ENCODE measurements at places on chromosomes 6 and 20. TPM values are rescaled to one million over a fixed set of nuclear protein-coding genes. Genes with fewer than 3 reads are reported as not detected.

Gene WRNIP1
- 24.5 TPM for total RNA-seq

DNA sequence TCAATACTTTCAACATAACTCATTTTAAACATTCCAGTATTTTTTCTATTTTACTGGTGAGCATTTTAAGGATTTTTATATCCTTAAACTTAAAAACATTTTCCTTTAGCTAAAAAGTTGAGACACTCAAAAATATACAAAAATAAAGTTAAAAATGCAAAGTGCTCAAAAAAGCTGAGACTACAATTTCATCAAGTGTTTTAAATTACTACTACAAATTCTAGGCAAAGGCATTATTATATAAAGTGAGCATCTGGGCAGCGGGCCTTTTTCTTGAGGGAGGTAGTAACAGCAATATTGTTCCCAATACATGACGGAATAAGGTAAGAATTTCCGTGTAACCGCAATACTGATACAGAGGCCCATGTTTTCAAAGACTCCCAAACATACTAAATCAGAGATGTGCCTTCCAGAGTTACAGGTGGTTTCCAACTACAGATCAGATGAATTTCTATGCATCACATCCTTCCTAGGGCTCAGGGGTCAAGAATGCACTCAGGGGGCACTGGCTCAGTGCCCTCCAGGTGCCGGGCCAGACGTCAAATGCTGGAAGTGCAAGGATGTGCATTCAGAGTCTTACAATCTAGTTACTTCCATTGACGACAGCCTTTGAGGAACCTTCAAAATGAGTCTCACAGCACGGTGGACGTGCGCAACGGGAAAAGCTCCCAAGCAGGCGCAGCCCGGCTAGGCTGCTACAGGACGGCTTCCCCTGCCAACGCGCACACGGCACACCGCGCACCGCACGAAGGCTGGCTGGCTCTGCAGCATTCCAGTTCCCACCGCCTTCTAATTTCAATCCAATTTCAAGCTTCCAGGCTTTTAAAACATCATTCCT lies 1.7 kb downstream of the PHF10 start:
- DNase-seq: no peak

DNA sequence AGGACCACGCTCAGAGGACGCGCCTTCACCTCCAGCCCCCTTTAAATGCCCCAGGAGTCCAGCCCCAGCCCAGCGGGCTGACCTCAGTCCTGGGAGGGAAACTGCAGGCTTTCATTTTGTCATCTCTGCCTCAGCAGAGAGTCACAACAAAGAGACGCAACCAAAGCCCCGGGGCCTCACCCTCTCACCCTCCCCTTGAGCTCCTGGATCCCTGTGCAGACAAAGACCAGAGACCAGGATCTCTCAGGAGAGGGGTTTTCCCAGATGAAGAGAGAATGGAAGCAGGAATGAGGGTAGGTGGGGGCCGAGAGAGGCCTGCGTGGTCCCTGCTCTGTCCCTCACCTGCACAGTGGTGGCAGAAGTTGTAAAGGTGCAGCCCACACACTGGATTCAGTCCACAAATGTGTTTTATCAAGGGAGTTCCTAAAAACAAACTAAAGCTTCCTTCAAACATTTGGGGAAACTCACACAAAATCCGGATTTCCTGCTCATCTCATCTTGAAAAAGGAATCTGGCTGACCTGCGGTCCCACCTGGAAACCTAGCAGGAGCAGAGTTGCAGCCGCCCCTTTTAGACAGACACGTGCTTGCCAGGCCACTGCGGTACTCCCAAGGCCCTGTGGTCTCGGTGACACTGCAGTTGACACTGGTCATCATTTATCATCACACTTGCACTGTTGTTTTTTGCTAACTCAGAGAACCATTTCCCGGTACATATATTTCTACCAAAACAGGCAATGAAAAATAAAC lies 27.1 kb downstream of the PTGIS start:
- DNase-seq: no peak

DNA sequence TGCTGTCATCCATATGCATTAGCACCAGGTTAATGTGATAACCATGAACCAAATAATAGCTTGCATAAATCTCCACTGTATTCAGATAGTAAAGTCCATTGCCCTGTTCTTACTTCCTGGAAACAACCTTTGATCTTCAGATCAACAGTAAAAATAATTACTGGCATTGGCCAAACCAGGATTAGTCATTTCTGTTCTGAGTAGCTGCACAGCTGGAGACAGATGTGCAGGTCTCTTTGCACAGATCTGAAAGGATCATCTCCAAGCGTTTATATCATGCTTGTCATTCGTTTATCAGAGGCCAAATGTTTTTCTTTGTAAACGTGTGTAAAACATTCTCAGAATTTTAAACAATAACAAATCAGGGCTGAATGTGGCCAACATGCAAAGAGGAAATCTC lies 134.4 kb upstream of the HMGCLL1 start:
- DNase-seq: no peak

Gene BACH2
- total RNA-seq: 2.0 TPM

DNA sequence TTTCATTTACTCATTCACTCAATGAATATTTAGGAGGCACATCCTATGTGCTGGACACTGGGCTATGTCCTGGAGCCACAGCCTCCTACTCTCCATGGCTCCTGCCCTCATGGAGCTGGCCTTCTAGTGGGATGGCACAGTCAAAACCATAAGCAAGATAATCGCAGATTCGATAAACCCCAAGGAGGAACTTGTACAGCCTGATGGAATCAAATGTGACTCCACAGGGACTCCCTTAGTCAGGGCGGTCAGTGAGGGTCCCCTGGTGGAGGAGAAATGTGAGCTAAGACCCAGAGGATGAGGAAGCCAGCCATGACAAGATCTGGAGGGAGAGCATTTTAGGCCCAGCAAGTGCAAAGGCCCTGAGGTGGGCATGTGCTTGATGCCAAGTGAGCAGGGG lies 211.9 kb downstream of the PREX1 start:
- no peak for DNase-seq

Gene MUCL3
- total RNA-seq: not detected

- DNase-seq: no peak
Measured at GRCh38 chr20:16390991-16391390, 182.3 kb downstream of the KIF16B start.
